ENCODE measurements at places on chromosomes 5 and 9. TPM values are rescaled to one million over a fixed set of nuclear protein-coding genes. Genes with fewer than 3 reads are reported as not detected.

The SMIM33 gene
- 5.9 TPM for total RNA-seq

GRCh38 chr5:120599576-120599975, 135.5 kb downstream of the PRR16 start:
- H3K4me3 ChIP-seq = no peak overlapping the region
- no peaks in the 10 kb centered on the region for H3K27me3 ChIP-seq
- H3K36me3 ChIP-seq = no peaks in the 10 kb centered on the region
- H3K4me1 ChIP-seq = no peaks in the 10 kb centered on the region
- no peak for DNase-seq
- no peak overlapping the region for H3K27ac ChIP-seq

The AIF1L gene
- 4.0 TPM for total RNA-seq

DNA sequence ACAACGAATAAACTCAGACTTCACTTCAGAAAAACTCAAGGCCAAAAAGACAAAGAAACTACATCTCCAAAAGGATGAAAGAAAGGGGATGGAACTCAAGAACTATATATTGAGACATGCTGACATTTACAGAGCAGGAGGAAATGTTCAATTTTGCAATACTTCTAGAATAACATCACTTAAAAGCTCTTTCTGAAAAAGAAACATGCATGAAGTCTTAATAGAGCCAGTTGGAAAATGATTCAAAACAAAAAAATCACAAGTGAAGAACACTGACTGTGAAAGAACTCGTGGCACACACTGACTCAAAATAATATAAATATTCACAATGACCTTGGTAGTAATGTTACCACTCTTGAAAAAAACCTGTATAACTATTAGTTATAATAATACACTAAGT, 267.8 kb upstream of the NREP start:
- no peaks in the 10 kb centered on the region for H3K27me3 ChIP-seq
- H3K4me3 ChIP-seq = no peak overlapping the region
- no peak for DNase-seq
- H3K36me3 ChIP-seq = no peaks in the 10 kb centered on the region

The GFRA3 gene
- total RNA-seq = 0.72 TPM

- H3K4me1 ChIP-seq = no peaks in the 10 kb centered on the region
- H3K4me3 ChIP-seq = no peak overlapping the region
- DNase-seq = no peak
These were observed 598.2 kb downstream of the PRELID2 start for GRCh38 chr5:145236983-145237382.

DNA sequence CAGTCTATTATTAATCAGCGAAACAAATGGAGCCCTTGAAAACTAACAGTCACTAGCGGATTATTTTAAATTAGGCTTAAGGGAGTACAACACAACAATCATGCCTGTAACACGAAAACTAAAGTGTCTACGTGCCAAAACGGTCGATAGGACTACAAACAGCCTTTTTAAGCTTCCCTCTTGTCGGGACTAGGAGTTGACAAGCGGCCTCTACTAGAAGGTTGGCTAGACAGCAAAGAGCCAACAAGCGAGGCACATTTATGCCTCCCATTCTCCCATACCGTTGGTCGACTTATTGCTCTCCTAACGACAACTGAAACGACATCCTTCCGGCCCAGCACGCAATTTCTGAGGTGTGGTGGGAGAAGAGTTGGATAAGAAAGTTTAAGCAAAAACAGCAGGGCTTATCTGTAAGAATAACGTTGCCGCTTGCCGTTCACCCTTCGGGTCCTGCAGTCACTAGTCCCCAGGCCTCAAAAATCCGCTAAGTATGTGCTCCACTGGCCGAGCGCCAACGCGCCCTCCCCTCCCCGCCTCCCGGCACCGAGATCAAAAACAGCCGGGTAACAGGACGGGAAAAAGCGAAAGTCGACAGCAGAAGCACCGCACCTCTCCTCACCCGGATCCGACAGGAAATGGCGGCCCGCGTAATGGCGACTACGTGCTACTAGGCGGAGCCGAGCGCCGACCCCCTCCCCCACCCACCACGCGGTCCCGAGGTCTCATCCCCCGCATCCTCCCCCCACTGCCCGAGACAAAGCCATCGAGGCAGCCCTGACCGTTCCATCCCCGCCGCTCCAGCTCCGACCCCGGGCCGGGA, 813 bp downstream of the HNRNPK start:
- H3K27me3 ChIP-seq = no peaks in the 10 kb centered on the region
- H3K27ac ChIP-seq = peak overlapping the region; percentile 98
- H3K36me3 ChIP-seq = no peaks in the 10 kb centered on the region
- DNase-seq = peak; percentile 90
- peaks cover 7% of the 10 kb centered on the region for H3K4me1 ChIP-seq

- no peak overlapping the region for H3K27ac ChIP-seq
- H3K36me3 ChIP-seq = no peaks in the 10 kb centered on the region
- no peak overlapping the region for H3K4me3 ChIP-seq
- H3K4me1 ChIP-seq = no peaks in the 10 kb centered on the region
These were observed 664.3 kb upstream of the EDIL3 start for GRCh38 chr5:85049020-85049419.

GRCh38 chr5:116502138-116502537, 72.5 kb downstream of the SEMA6A start:
- no peak for DNase-seq
- no peak overlapping the region for H3K4me3 ChIP-seq
- H3K4me1 ChIP-seq = peaks cover 4% of the 10 kb centered on the region
- no peak overlapping the region for H3K27ac ChIP-seq

GRCh38 chr5:6106756-6107155, 271.6 kb downstream of the MED10 start:
- H3K4me3 ChIP-seq = no peak overlapping the region
- no peak for DNase-seq
- H3K27me3 ChIP-seq = no peaks in the 10 kb centered on the region
- H3K27ac ChIP-seq = no peak overlapping the region

GRCh38 chr5:114504560-114504959, 142.7 kb downstream of the KCNN2 start:
- no peaks in the 10 kb centered on the region for H3K4me1 ChIP-seq
- H3K27ac ChIP-seq = no peak overlapping the region
- no peak for DNase-seq
- H3K27me3 ChIP-seq = no peaks in the 10 kb centered on the region

- no peak overlapping the region for H3K4me3 ChIP-seq
- H3K27me3 ChIP-seq = no peaks in the 10 kb centered on the region
- DNase-seq = no peak
- no peaks in the 10 kb centered on the region for H3K4me1 ChIP-seq
- H3K36me3 ChIP-seq = no peaks in the 10 kb centered on the region
- no peak overlapping the region for H3K27ac ChIP-seq
These were observed 13.3 kb upstream of the WHRN start for GRCh38 chr9:114518599-114519022.

- H3K27me3 ChIP-seq = no peaks in the 10 kb centered on the region
- H3K4me1 ChIP-seq = no peaks in the 10 kb centered on the region
- DNase-seq = no peak
- no peaks in the 10 kb centered on the region for H3K36me3 ChIP-seq
- no peak overlapping the region for H3K4me3 ChIP-seq
These were observed 1.6 kb upstream of the GZMK start for GRCh38 chr5:55022450-55022849.

The PHAX gene
- total RNA-seq = 36.6 TPM

- no peaks in the 10 kb centered on the region for H3K4me1 ChIP-seq
- no peak overlapping the region for H3K27ac ChIP-seq
- H3K27me3 ChIP-seq = no peaks in the 10 kb centered on the region
- no peaks in the 10 kb centered on the region for H3K36me3 ChIP-seq
- no peak overlapping the region for H3K4me3 ChIP-seq
These were observed 61.7 kb downstream of the JMY start for GRCh38 chr5:79297661-79298060.

GRCh38 chr5:54838843-54839242, 146.6 kb downstream of the ESM1 start:
- no peak overlapping the region for H3K4me3 ChIP-seq
- DNase-seq = no peak
- H3K36me3 ChIP-seq = no peaks in the 10 kb centered on the region
- H3K27ac ChIP-seq = no peak overlapping the region
- no peaks in the 10 kb centered on the region for H3K4me1 ChIP-seq

DNA sequence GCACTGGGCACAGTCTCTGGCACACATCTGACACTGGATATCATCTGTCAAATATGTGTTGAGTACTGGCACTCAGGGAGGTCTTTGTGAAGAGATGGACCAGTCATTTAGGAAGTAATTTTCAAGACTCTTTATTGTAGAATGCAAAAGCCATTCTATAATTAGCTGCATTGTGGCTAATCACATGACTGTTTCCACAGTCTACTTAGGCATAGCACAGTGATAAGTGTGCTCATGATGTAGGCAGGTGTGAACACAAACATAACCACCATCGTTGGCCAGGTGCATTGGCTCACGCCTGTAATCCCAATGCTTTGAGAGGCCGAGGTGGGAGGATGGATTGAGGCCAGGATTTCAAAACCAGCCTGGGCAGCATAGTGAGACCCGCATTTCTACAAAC, 62.2 kb downstream of the CFAP77 start:
- no peak overlapping the region for H3K4me3 ChIP-seq
- DNase-seq = no peak
- H3K36me3 ChIP-seq = no peaks in the 10 kb centered on the region
- H3K27ac ChIP-seq = no peak overlapping the region
- no peaks in the 10 kb centered on the region for H3K27me3 ChIP-seq

The XRCC4 gene
- total RNA-seq = 8.7 TPM

The SPINK4 gene
- 212 TPM for total RNA-seq

The EIF4E1B gene
- not detected for total RNA-seq

DNA sequence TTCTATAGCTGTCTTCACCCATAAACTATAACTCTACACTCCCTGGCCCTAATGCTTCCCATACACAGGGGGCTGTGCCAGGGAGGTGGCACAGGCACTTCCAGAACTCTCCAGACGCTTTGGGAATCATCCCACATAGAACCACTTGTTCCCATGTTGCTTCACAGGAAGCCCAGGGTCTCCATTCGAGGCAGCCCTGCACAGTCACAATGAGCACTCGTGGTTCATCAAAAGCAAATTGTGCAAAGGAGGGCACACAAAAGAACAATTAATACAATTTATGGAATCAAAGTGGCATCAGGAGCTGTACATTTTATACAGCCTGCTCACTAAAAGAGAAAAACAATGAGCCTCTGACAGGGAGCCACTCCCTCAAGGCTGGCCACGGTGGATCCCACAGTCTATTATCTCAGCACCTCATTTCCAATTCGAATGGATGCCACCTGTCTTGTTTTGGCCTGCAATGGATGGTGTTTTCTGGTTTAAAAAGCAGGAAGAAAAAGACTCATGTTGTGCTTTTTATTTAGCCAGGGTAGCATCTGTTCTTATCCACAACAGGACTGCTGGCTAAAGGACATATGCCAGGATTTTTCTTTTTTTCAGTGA, 354.8 kb downstream of the ENC1 start:
- DNase-seq = no peak
- no peak overlapping the region for H3K27ac ChIP-seq
- H3K36me3 ChIP-seq = no peaks in the 10 kb centered on the region
- H3K27me3 ChIP-seq = no peaks in the 10 kb centered on the region
- H3K4me3 ChIP-seq = no peak overlapping the region
- no peaks in the 10 kb centered on the region for H3K4me1 ChIP-seq

DNA sequence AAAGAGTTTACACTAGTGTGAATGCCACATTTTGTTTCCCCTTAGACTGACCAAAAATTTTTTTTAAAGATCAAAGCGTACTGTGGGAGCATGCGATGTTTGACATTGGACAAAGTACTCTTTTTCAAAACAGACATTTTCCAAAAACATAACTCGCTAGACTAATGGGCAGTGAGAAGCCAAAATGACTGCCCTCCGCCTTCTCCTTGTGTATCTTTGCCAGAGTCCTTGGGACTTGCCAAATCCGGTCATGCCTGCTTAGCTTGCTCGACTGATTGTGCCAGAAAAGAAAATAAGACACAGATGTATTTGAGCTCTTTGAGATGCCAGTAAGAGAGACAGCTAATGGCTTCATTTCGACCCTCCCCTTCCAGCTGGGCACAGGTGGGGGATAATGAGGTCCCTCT, 157.5 kb downstream of the MAPKAP1 start:
- H3K27ac ChIP-seq = no peak overlapping the region
- peaks cover 7% of the 10 kb centered on the region for H3K4me1 ChIP-seq
- peak; percentile 38 for DNase-seq
- no peaks in the 10 kb centered on the region for H3K36me3 ChIP-seq
- H3K27me3 ChIP-seq = no peaks in the 10 kb centered on the region
- H3K4me3 ChIP-seq = no peak overlapping the region

DNA sequence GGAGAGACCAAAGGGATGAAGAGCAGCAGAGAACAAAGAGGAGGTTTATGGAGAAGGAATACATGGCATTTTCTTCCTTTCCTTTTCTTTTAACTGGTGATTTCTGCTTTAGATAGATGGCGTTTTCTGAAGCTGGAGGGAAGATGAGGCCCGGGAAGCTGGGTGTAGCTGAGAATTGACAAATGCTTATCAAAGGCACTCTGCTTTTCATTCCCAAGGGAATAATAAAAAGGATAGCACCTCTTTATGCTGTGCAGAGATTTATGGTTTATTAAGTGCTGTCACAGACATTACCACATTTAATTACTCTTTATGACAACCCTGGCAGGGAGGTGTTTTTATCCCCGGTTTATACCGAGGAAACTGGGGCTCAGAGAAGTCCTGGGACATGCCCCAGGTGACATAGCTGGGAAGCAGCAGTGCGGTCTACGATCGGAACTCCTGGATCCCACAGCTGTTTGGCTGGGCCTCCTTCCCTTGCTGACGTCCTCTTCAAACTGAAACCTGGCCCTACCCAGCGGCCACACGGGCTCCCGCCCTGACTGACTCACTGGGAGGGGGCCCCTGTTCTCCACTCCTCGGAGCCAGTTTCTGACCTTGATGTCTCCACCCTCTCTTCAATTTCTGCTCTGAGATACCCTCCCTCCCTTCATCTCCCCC, 8.2 kb upstream of the EPB41L4B start:
- H3K36me3 ChIP-seq = no peaks in the 10 kb centered on the region
- peak; percentile 80 for DNase-seq
- no peak overlapping the region for H3K4me3 ChIP-seq
- no peaks in the 10 kb centered on the region for H3K4me1 ChIP-seq
- peak overlapping the region; percentile 52 for H3K27ac ChIP-seq
- H3K27me3 ChIP-seq = no peaks in the 10 kb centered on the region

- H3K4me1 ChIP-seq = peaks cover 13% of the 10 kb centered on the region
- H3K27me3 ChIP-seq = no peaks in the 10 kb centered on the region
- peak overlapping the region; percentile 94 for H3K27ac ChIP-seq
- H3K4me3 ChIP-seq = peak overlapping the region; percentile 95
- H3K36me3 ChIP-seq = no peaks in the 10 kb centered on the region
These were observed 2.0 kb downstream of the LARP1 start for GRCh38 chr5:154756868-154757813.

The LRSAM1 gene
- total RNA-seq = 15.6 TPM

The TMEM252 gene
- not detected for total RNA-seq

- H3K27ac ChIP-seq = no peak overlapping the region
- no peak overlapping the region for H3K4me3 ChIP-seq
- no peak for DNase-seq
- H3K36me3 ChIP-seq = no peaks in the 10 kb centered on the region
These were observed 123.6 kb downstream of the C5orf15 start for GRCh38 chr5:133844836-133845235.

- no peak overlapping the region for H3K4me3 ChIP-seq
- no peak overlapping the region for H3K27ac ChIP-seq
- DNase-seq = no peak
- H3K4me1 ChIP-seq = no peaks in the 10 kb centered on the region
- H3K36me3 ChIP-seq = no peaks in the 10 kb centered on the region
These were observed 113.9 kb upstream of the SLC12A2 start for GRCh38 chr5:127969651-127970050.

All from colonic mucosa (tissue), 4 donors.